ENCODE measurements at places on chromosomes 12 and 14.

DNA sequence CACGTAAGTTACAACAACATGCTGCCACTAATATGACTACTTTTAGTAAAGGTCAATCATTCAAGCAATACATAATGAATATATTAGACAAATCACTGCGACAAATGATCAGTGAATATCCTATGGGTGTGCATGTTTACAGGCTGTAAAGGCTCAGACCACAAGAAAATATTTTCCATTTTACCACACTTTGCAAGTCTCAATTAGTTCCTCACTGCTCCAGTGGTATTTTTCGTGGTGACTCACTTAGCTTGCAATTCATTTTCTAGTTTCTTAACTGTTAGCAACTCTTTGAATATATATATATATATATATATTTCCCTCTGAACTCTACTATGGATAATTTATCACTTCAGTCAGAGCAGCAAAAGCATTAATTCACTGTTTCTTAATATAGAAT lies 96.9 kb downstream of the EML5 start:
- DNase-seq = no peak

- DNase-seq = no peak
These were observed 61.3 kb upstream of the CORO1C start for GRCh38 chr12:108792361-108793292.

GRCh38 chr12:3259973-3260372 lies 182.8 kb downstream of the TSPAN9 start:
- DNase-seq = no peak

GRCh38 chr12:8678661-8679111 lies 16.1 kb upstream of the MFAP5 start:
- DNase-seq = no peak

DNA sequence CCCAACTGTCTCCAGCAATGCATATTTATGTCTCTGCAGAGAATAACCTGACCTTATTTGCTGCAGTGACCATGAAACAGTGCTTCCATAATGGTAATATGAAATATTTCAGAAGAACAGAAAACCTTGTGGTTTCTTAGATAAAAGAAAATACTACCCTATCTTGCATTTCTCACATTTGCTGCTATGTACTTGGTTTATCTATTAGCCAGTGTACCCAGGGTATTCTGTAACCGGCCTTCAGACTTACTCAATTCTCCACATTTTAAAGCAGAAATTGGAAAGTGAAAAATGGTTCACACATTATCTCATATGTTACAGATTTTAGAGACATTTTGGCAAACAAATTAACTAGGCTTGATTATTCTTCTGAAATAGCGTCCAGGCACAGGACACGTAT lies 57.9 kb upstream of the CCDC91 start:
- DNase-seq = no peak

- DNase-seq = no peak
These were observed 90.4 kb downstream of the SLC8A3 start for GRCh38 chr14:70098250-70098809.

DNA sequence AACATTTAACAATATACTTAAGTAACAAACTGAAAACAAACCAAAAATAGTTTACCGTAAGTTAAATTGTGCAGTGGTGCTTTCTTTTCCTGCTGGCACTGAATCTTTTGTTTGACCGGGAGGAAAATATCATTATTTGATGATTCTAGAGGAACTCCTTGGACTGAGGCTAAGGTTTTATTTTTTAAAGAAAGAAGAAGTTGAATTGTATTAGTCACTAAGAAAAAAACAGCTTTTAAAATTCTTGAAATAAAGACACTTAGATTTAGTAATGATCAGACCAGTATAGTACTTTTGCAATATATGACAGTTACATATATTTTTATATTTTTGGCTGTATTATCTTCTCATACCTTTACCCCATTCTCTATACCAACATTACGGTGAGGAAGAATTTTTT lies 10.3 kb downstream of the MIS18BP1 start:
- DNase-seq = no peak

DNA sequence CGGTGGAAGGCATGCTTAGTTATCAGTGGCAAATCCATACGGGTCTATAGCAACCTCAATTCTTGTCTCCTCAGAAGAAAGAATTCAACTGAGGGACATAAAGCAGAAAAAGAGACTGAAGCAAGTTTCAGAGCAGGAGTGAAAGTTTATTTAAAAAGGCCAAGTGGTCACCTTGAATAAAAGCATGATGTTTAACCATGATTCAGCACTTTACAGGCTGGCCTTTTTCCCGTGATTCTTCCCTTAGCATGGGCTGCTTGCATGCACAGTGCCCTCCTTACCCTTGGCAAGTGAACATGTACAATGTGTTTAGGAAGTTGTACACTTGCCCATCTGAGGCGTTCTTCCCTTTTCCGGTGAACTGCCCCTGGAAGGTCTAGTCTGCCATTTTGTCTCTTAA lies 225.3 kb downstream of the ATP23 start:
- DNase-seq = no peak

DNA sequence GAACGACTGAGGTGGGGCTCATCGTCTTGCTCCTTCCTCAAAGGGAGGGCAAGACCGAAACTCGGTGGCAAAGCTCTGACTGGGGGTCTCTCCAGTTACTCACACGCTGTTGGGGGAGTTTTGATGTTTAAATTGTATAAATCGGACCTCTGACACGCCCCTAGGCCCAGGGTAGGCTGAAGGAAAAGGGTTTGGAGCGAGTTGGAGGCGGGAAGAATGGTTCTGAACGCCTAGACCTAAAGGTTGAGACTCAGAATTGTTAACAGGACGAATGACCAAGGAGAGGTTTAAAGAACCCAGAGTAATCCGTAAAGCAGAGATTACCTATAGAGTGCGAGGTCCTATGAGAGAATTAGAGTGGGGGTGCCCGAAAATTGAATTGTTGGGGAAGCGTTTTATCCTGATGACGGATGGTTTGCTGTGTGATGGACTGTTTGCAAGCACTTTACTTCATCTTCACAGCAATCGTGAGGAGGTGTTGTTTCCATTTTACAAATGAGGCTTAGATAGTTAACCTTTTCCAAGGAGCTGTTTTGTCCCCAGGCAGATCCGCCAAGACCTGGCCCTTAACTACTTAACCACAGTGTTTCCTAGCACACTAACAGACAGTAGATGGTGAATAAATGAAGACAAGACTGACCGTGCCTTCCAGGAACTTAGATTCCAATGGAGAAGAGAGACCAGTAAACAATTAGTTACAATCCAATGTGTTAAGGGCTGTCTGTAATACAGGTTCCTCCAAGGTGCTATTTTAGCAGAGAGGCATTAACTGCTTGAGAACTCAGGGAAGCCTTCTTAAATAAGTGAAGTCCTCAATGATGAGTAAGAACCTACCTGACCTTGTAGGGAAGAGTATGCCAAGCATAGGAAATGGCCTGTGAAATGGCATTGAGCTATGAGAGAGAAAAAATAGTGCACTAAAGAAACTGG lies 929 bp upstream of the UBE2N start:
- no peak for DNase-seq

GRCh38 chr12:52946797-52947547 lies 1.9 kb upstream of the KRT18 start:
- no peak for DNase-seq

DNA sequence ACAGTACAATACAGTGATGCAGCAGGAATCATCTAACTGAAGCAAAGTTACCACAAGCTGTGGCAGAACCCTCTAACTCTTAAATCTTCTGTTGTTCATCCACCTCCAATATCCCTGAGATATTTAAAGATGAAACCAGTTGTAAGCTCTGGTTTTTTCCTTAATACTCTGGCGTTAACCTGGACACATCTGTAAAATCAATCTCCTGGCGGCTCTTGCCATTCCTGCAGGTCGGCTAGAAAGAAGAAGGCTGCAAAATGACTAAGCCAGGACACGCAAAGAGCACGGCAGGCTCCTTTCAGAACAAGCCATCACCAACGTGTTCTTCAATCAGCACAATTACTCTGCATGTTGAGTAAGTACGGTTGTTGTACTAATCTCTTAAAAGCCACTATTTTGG lies 309.3 kb downstream of the MED13L start:
- DNase-seq = no peak

DNA sequence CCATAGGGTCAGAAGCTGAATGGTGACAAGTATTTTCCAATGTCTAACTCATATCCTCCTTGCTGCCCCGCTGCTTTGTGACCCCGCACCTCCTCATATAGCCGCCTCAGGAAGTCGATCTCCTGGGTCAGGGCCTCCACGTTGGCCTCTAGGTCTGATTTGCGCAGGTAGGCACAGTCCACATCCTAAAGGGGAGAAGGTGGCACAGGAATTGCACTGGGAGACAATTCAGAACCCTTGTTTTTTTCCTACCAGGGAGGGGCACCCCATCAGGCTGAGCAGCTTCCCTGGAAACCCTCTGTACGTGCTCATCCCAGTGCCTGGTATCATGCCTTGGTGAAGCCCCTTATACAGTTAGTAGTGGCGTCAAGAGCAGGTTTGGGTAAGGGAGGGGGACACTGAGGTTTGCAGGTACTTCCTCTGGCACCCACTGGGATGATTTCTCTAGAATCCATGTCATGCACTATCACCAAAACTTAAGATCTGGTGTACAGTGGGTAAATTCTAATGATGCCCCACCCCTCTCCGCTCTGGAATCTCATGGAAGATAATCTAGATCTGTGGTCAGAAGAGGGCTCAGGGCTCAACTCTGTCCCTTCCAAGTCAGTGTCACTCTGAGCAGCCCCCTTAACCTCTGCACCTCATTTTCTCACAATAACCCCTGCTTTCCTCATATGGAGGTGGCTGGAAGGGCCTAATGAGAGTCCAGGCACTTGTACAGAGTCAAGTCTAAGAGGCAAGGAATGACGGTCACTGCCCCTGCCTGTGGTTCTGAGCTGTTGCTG lies 20.1 kb upstream of the KRT86 start:
- DNase-seq = no peak

- DNase-seq = no peak
These were observed 1.1 kb downstream of the PAPOLA start for GRCh38 chr14:96503306-96503679.

- DNase-seq = no peak
These were observed 177.3 kb downstream of the EMP1 start for GRCh38 chr12:13373803-13374202.

- DNase-seq = no peak
These were observed 21.3 kb upstream of the LDHB start for GRCh38 chr12:21678959-21679358.

DNA sequence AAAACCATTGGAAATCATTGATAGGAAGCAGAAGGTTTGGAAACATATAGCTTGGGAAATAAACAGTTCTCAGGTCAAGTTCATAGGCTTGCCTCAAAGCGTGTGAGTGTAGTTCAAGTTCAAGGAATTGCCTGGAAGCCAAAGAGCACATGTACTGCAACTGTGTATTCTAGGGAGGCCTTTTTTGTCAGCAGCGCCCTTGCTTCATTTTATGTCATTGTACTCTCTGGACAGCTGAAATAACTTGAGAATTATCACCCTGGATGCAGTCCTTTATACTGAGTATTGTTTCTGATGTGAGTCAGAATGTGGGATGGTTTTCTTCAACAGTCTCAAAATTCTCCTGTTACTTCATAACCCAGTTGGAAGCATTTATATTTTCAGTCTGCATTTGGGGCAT lies 16.0 kb upstream of the EVL start:
- no peak for DNase-seq

DNA sequence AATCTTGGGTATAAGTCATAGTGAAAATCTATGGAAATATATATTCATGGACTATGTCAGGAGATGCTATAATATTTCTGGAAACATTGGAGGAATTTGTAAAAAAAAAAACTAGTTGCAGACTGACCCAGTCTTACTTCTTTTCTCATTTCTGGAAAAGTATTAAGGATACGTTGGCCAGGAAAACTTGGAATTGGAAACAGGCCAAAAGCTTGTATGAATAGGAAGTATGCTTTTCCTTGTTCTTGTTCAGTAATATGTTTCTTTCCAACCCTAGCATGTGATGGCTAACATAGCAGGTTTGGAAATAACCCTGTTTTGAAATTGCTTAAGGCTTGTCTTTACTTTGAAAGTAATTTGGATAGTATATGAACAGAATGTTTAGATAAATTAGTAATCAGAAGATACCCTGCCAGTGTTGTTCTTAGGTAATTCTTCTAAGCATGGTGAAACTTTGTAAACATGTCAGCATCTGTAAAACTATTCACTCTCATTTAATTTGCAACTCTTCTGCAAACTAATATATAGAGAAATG lies 316.2 kb downstream of the NPAS3 start:
- no peak for DNase-seq

- DNase-seq = no peak
These were observed 1331.9 kb downstream of the AACS start for GRCh38 chr12:126397071-126397581.

DNA sequence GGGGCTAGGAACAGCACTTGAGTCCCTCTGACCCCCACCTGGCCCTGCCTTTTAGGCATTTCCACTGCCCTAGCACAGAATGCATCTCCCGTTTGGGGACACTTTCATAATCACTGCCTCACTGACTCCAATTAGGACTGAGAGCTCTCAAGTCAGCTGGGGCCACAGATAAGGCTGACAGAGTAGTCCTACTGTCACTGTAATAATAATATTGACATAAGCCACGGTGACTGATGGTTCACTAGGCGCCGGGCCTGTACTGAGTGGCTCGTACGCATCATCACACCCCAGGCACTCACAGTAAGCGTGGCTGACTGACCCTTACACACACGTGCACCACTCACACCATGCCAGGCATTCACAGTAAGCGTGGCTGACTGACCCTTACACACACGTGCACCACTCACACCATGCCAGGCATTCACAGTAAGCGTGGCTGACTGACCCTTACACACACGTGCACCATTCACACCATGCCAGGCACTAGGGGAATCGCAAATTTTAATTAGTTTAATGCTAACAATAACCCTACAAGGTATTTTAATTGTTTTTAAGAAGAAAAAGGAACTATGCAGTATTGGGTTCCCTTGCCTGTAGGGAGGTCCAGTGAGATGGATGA lies 87.7 kb downstream of the CHGA start:
- no peak for DNase-seq

DNA sequence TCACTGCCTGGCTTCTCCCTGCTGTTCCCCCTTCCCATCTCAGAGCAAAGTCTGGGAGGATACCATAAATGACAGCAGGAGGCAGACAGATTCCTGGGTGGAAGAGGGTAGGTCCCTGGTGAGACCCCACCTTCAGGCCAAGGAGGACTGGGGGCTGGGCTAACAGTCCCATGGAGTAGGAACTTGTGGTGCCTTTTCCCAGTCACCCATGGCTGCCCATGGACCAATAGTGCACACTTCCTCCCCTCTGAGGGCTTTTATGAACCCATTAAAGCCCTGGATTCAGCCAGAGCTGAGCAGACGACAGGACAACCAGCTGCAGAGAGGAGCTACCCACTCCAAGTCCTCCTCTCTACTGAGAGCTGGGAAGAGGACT lies 36.6 kb upstream of the OR5AU1 start:
- DNase-seq = no peak

GRCh38 chr12:98985156-98985555 lies 340.1 kb downstream of the APAF1 start:
- DNase-seq = no peak
